Right hindlimb (tissue), 1 donor: ENCODE measurements at places on chromosomes 1 and 21.
A peak's percentile ranks its signal among the peaks of the same experiment; 100 is the strongest.

GRCh38 chr21:32192291-32193097 is 86.4 kb downstream of the MIS18A start:
- DNase-seq: no peak

- no peak for DNase-seq
Measured at GRCh38 chr1:9346566-9346965, 53.9 kb downstream of the SPSB1 start.

DNA sequence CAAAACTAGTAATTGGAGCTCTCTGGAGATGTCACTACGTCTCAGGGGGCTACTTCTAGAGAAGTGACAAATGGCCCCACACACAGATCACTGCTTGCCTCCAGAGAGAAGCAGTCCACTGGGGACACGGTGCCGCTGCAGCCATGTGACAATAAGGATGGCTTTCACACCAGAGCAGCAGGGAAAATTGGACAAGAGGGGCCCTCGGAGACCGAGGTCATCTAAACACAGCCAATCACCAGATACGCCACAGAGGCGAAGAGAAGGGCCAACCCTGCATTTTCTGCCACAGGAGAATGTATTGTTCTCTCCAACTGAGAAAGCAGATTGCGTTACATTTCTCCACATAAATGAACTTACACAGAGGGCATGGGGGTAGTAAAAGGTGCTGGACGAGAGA is 51.2 kb upstream of the TIAM1 start:
- DNase-seq: no peak

DNA sequence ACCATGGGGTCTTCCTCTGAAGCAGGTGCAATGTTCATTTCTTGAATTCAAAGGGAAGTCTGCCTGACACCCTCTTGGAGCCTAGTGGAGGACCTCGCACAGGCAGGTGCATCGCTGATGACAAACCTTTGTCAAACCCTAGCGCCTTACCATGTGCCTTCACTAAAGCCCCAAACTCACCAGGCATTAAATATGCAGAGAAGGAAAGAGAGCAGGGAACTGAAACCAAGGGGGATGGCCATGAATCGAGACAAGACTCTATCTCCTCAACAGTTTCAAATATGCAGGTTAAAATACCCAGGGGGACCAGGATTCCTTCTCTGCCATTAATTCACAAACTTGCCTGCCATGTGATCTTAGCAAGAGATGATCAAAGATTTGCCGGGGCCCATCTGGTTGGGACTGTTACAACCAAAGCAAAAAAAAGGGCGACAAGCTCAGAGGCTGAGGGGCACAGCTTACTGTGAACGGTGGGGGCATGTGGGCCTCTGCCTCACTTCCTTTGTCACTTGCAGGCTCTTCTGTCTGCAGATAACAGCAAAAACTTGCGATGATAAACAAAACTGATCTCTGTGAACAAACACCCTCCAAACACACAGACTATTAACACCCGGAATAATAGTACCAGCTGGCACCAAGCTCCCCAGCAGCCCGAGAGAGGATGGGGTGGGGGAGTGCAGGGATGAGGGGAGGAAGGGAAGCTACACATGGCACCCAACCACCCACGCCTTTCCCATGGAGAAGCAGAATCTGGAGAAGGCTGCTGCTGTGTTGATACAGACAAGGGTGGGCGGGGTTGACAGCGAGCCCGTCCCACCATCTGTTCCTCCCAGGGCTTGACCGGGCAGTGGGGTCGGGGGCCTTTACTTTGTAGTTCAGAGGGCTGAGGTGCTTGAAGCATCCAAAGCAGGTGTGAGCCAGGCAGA is 33.9 kb downstream of the TMEM63A start:
- peak; percentile 49 for DNase-seq

DNA sequence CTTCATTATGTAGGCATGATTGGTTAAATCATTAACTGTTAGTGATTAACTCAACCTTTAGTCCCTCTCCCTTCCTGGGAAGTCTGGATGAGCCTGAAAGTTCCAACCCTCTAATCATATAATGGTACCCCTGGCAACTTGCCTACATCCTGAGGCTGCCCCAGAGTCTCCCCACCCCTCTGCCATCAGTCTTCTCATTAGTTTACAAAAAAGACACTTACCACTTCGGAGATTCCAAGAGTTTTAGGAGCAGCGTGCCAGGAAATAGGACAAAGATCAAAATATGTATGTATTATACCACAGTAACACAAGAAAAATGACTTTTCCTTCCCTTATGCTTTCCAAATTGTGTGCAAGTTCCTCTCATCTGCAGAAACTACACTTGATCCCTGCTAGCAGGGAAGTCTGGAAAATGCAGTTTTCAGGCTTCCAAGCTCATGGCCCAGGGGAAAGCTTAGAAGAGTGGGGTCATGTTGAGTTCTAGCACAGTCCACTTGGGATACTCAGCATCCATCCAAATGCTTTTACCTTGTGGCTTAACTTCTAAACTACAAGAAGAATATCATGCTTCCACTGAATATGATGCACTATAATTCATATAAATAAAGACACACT is 64.6 kb upstream of the PPIH start:
- peak; percentile 52 for DNase-seq

DNA sequence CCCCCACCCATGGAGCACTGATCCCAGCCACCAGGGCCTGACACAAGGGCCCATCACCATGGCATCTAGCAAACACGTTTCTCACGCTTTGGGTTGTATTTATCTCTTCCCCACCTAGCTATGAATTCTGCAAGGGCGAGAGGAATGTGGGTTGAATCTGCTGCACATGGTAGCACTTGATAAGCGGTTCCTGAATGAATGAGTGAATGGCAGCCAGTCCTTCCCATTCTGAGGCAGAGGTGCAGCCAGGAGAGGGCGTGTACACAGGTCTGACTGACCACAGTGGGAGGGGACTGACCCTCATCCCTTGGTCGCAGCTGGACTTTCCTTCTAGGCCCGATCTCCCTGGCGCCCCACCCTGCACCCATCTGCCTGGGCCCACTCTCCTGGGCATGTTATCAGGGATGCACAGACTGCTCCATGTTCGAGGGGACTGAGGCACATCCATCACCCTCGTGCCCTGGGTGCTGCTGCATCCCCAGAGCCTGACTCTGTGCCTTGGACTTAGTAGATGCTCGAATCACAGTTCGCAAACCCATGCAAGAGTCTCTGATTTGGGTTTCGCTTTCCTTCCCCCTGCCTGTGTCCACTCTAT is 1.0 kb downstream of the RD3 start:
- no peak for DNase-seq

DNA sequence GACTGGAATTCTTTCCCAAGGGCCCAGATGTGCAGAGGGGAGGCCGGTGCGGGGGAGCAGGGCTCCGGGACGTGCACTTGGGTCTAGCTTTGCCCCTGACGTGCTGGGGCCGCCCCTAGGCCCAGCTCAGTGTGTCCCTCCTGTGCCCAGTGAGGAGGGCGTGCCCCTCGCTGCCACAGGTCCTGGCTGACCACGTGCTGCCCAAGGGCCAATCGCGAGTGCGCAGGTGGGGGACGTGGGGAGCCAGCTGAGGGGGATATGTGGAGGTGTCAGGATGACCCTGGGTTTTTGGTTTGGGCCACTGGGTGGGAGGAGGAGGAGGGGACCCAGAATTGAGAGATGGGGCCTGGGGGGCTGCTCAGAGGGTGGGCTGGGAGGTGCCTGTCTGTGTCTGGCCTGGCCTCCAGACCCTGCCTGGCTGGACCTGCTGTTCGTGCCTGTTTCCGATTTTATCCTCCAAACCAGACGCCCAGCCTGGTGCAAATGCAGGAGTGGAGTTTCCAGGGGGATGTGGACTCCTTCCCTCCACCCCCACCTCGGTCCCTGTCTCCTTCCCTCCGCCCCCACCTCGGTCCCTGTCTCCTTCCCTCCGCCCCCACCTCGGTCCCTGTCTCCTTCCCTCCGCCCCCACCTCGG is 6.1 kb upstream of the RNF223 start:
- peak; percentile 86 for DNase-seq

DNA sequence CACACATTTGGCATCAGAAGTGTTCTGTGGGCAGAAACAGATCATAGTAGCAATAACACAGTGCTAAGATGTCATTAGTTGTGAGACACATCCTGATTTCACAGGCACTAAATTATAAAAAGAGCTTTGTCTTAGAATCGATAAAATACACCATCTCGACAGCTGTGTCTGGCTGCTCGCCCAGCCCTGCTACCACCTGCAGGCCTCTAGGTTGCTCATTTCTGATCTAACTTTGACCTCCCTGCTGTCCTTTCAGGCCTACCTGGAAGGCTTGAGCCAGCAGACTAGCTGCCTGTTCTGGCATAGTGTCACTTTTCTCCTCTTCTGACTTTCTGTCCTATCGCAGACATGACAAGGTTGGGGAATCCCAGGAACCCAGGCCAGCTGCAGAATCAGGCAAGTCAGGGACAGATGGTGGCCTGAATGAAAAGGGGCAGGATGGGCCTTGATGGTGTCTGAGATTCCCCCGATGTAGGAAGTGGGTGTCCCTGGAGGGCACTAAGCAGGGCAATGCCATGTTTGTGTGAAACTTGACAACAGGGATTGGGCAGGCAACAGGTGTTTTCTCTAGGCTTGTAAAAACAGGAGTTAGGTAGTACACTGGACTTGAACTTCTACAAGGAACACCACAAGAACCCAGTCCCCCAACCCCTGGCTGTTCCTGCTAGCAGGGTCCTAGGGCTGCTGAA is 66.6 kb upstream of the RHOU start:
- no peak for DNase-seq

DNA sequence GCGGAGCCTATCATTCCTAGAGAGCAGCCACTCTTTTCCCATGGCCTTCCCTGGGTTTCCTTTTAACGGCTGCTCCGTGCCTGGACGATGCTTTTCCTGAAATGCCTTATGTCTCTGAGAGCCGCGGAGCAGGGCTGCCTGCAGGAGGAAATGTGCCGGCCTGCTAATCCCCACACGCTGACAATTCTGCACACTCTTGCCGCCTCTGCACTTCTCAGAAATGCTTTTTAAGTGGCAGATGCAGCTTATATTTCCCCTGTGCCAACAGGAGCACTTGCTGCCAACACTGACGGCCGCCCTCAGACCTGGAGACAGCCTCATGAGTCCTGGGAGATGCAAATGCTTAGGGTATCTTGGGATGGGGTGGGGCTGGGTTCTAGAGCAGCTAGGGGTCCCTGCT is 253.2 kb downstream of the GRIK3 start:
- no peak for DNase-seq

GRCh38 chr21:36156815-36157670 is at the start of gene DOP1B:
DOP1B (plus strand) TSS chr21:36156824; CDS start chr21:36164734, 7,910 bp downstream.
- no peak for DNase-seq

DNA sequence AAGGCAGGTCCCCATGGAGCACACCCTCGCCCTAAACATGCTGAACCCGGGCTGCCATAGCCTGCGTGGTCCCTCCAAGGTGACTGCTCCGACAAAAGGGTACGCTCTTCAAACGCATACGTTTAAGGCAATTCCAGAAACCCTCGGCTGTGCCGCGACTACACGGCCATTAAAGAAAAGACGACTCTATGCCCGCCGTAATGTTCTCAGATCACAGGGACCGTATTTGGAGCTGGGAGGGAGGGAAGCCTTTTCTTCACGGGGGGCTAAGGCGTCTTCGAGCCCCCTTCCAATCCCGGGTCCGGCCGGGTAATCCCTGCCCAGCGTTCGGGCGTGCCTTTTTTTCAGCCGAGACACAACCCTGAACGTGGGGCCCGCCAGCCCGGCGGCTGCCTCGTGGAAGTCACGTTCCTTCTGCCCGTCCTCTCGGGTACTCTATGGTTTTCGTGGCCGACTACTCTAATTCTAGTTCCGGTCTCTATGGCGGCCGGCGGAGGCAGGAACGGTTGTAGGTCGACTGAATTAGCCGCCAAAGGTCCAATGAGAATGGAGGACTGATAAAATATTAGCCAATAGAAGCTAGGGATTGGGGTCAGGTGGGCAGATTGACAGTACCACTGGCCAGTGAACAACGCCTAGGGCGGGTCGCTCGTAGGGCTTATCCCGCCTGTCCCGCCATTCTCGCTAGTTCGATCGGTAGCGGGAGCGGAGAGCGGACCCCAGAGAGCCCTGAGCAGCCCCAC is at the start of gene YBX1:
Gene YBX1, plus strand, starts transcription at position 678 of the 743 bp plus-strand sequence. CDS start 148 bp downstream, outside the sequence.
- DNase-seq: peak; percentile 98

DNA sequence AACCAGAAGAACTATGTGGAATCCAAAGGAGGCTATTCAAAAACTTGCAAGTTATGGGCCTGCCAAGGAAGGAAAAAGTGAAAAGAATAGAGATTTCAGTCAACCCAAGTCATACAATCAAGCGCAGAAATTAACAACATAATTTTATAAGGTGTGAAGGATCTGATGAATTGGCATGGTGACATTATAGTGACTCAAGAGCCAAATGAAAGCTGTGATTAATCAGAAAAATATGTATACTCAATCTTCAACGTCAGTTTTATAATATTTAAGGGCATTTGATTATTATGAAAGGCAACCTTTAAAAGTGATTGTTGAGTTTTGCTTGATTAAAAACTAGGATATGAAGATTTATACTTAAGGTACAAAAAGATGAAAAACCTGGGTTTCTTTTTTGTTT is 37.8 kb upstream of the THEM4 start:
- DNase-seq: no peak

- no peak for DNase-seq
Measured at GRCh38 chr1:184950227-184950626, 24.1 kb downstream of the NIBAN1 start.

- DNase-seq: no peak
Measured at GRCh38 chr1:204108312-204109141, 35.6 kb downstream of the SOX13 start.

DNA sequence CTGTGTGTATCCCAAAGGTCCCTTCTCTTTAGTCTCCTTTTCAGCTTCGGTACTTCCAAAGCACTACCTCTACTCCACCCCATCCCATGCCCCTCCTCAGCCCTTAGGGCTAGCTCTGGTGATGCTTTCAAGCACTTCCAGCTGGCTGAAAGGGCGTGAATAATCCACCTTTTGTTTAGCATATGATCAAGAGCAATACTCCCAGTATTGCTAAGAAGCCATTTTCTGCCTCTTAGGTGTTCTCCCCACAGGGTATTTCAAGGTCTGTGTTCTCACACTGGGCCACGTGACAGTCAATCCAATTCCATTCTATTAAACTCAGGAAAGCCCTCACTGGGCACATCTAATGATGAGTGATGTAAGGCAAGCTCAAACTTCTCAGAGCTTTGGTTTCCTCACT is 298.5 kb upstream of the PROX1 start:
- DNase-seq: no peak

GRCh38 chr1:27045973-27046558 is 33.4 kb upstream of the TENT5B start:
- DNase-seq: peak; percentile 68

DNA sequence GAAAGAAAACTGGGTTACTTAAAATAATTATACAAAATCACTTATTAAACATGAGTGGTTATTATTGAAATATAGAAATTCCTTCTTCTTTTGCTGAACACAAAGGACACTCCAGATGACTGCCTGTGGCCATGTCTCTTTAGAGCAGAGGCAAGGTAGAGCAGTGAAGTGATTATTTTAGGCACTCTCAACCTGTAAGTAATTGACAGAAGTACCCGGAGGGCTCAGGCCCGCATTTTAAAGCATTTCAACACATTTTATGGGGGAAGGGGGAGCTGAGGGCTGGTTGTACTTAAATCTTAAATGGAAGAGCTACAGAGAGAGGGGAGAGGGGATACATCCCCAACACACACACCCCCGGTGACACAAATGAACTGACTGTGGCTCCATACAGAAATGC is 10.2 kb downstream of the OSCP1 start:
- no peak for DNase-seq
